ENCODE measurements at places on chromosomes 3 and 15.

GRCh38 chr3:54994111-54994513, 66.3 kb upstream of the LRTM1 start:
- DNase-seq = no peak

- no peak for DNase-seq
These were observed 245.3 kb downstream of the RPLP1 start for GRCh38 chr15:69697916-69698315.

GRCh38 chr3:141992512-141992911, 116.1 kb downstream of the ATP1B3 start:
- no peak for DNase-seq

- no peak for DNase-seq
These were observed 745.8 kb upstream of the SGO1 start for GRCh38 chr3:20931834-20932233.

DNA sequence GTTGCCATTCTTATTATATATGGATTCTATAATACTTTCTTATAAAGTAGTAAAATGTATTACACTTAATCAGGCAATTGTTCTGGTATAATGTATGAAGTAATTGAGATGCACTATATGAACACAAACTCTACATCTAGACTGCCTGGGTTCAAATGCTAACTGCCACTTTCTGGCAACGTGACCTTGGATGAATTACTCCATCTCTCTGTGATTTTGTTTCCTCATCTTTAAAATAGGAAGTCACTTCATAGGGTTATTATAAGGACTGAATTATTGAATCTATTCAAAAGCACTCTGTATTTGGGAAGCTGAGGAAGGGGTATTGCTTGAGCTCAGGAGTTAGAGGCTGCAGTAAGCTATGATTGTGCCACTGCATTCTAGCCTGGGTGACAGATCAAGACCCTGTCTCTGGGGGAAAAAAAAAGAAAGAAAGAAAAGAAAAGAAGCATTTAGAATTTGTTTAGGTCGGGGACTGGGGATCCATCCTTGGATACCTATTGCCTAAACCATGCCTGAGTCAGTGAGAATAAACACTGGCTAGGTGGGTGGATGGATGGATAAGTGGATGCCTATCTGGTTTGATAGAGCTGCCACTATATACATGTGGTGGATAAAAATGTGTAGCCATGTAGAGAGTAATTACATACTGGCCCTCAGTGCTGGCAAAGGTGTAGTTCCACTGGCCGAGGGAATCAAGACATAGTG, 2.5 kb downstream of the TM4SF1 start:
- DNase-seq = no peak

DNA sequence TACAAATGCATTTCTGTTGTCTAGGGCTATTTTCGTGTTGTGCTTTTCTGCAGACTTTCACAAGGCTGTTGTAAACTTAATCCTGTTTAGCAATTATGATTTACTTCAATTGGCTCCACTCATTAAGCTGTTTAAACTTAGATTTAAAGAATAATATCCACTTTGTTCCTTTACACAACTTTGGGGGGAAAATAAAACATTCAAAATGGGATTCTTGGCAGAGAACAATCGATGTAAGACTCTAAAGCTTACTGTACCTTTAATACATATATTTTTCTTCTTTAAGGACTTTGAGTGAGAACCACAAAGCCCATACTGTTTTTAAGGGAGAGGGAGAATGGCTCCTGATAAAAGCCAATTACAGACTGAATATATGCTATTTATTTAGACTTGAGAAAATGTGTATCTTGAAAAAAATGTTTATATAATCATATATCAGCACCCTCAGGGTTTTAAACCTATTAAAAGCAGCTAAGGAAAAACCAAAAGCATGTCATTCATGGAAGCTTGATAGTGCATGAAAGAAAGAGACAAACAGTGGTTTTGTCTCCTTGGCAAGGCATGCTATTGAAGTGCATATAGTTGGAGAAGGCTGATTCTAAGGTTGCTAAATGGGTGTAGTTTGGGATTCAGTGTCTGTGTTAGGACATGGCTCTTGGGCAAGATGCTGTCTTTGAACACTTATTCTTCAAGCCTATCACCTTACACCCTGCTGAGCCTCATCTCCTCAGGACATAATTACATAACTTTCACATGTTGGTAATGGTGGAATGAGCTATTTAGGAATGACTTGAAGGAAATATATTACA, 293.4 kb upstream of the TBC1D5 start:
- DNase-seq = no peak

DNA sequence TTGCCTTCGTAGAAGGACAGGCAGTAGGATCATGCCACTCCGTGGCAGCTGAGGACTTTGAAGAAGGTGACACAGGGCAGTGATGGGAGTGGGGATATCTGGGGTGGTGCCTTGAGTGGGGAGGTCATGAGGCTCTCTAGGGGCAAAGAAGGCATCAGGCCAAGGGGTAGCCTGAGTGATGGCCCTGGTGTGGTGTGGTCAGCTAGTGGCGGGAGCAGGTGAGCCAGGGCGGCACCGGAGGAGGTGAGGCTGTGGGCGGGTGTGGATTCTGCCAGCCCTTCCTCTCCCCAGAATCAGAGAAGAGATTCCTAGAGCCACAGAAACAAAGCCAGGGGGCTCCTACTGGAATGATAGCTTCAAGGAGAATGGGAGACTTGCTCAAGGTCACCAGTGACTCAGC, 18.4 kb downstream of the WNT7A start:
- no peak for DNase-seq

- DNase-seq = no peak
These were observed 607.9 kb upstream of the KCNMB2 start for GRCh38 chr3:177928172-177928873.

GRCh38 chr15:99961011-99961441, 227.8 kb upstream of the LYSMD4 start:
- no peak for DNase-seq

All from KBM-7 (cell line).